Fibroblast of skin of left biceps (primary cell): ENCODE measurements at places on chromosomes 16 and 17.

GRCh38 chr17:32102172-32102571 lies 40.1 kb upstream of the RHOT1 start:
- DNase-seq: no peak

DNA sequence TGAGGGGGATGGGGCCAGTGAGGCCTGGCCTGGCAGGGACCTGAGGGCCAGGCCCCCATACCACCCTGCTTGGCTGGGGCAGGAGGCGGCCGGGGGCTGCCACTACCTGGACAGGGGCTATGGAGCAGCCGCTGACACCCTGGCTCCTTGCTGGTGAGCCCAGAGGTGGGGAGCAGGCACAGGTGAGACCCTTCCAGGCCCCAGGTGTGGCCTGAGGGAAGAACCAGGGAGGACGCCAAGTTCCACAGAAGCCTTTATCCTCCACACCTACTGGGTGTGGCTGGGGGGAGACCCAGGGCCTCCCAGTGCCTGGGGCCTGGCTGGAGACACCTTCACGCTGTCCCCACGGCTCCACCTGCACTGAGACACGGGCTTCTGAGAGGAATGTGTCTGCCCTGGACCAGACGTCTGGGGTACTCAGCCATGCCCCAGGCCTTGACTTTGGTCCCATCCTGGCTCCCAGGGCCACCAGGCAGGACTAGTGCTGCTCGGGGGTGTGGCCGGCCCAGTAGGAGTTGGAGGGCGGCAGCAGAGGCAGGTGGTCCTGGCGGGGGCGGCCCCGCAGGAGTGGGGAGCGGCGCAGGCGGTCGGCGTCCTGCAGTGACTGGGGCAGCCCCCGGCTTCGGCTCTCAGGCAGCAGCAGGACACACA lies 4.7 kb downstream of the SLC22A31 start:
- no peak for DNase-seq

- DNase-seq: no peak
Observed at GRCh38 chr17:8803531-8804420, 4.6 kb upstream of the MFSD6L start.

DNA sequence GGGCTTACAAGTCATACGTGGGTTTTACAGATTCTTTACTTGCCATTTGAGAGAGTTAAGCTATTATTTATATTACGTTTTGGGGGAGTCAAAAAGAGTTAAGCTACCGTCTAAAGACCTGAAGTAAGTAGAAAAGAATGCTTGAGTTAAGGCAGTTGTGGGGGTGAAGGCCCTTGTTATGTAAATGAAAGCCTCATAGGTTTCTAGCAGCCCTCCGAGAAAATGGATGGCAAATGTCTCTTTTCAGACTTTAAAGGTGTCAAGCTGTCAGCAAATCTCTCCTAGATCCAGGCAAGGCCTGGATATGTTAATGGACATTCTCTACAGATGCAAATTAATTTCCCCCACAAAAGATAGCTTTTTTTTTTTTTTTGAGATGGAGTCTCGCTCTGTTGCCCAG lies 7.2 kb upstream of the EIF4A3 start:
- no peak for DNase-seq

GRCh38 chr17:67992548-67993152 lies 3.6 kb downstream of the C17orf58 start:
- no peak for DNase-seq

DNA sequence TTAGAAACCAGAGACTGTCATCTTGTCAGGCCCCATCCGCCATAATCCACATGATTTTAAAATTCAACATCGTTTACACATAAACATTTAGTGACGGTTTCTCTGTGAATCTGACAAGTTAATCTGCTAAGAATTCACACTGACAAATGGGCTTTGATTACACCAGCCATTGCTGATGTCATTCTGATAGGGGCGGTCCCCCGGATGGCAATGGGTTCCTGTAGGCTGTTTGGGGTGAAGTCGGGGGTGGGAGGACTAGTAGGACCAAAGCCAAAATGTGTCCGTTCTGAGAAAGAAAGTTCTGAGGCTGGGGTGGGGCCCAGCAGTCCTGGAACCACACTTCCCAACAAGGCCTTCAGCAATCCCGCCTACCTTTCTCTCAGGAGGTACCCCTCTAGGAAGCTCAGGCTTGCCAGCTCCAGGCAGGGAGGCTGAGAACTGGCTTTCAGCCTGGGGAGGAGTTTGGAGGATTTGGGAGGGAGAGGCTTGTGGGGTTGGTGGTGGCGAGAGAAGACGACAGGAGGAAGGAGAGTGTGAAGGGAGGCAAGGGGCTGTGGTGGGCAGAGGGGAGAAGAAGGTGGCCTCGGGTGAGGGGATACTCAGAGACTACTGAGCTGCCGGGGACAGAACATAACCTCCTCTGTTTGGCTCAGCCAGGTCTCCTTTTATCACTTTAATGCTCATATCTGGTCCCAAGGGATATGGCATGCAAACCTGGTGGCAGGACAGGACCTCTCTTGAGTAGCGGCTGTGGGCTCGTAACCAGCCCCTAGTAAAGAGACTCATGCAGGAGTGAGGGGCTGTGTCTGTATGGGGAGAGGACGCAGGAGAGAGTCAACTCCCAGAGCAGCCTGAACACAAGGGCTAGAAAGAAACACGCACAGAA lies 8.6 kb downstream of the HIC1 start:
- DNase-seq: no peak

GRCh38 chr17:46809110-46809571 lies 9.4 kb downstream of the WNT3 start:
- no peak for DNase-seq

DNA sequence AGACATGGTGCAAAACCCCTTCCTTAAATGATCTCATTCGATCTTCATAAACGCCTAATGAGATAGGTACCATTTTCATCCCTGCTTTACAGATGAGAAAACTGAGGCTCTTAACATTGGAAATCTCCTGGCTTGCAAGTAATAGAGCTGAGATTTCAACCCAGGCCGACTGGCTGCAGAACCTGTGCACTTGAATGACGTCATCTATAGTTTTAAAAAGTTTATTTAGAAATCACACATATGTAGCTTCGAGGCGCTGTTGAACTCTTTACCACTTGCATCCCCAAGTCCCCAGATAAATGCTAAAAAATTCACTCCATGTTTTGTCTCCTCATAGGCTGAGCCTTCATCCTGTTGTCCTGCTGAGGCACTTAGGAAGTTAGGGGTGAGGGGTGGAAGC lies 30.0 kb downstream of the CFAP52 start:
- DNase-seq: no peak

DNA sequence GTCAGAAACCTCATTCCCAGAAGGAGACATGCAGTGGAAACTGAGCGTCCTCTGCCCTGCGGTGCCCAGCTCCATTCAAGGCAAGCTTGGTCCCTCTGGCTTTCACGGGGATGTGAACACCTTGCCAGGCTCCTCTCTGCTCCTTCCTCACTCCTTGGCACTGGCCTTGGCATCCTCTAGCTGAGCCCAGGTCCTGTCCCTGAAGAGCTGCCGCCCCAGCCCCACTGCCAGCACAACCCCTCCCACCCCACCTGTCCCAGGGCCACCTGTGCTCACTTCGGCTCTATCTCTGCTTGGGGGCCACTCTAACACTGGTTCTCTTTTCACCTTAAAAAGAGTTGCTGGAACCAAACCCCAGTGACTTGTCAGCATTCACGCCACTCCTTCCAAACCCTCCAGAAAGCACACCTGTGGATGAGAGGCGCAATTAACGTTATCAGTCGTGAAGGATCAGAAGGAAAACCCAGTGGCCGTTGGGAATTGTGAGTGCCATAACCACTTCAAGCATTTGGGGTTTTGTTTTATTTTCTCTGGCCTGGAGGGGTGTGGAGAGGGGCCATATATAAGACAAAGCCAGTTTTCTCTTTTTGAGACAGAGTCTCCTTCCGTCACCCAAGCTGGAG lies 103.7 kb downstream of the AXIN2 start:
- no peak for DNase-seq

- no peak for DNase-seq
Observed at GRCh38 chr16:62014319-62014923, 21.8 kb downstream of the CDH8 start.

GRCh38 chr16:35414139-35414538 lies 1954.7 kb downstream of the TP53TG3F start:
- no peak for DNase-seq

DNA sequence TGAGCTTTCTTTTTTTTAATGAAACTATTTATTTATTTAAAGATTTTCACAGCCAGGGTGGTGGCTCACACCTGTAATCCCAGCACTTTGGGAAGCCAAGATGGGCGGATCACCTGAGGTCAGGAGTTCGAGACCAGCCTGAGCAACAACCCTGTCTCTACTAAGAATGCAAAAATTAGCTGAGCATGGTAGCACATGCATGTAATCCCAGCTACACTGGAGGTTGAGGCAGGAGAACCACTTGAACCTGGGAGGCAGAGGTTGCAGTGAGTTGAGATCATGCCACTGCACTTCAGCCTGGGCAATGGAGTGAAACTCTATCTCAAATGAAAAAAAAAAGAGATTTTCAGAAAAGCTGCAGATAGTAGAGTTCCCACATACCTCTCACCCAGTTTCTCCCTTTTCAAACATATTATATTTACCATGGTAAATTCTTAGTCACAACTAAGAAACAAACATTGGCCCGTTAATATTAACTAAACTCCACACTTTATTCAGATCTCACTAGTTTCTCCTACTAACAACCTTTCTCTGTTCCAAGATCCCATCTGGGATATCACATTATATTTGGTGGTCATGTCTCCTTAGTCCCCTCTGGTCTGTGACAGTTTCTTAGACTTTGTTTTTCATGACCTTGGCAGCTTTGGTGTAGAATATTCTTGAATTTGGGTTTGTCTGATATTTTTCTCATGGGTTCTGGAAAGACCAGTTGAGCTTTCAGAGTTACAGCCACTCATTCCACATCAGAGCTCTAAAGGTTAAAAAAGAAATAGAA lies 7.8 kb upstream of the TAT start:
- no peak for DNase-seq

GRCh38 chr17:2418572-2418971 lies 17.7 kb upstream of the MNT start:
- no peak for DNase-seq

DNA sequence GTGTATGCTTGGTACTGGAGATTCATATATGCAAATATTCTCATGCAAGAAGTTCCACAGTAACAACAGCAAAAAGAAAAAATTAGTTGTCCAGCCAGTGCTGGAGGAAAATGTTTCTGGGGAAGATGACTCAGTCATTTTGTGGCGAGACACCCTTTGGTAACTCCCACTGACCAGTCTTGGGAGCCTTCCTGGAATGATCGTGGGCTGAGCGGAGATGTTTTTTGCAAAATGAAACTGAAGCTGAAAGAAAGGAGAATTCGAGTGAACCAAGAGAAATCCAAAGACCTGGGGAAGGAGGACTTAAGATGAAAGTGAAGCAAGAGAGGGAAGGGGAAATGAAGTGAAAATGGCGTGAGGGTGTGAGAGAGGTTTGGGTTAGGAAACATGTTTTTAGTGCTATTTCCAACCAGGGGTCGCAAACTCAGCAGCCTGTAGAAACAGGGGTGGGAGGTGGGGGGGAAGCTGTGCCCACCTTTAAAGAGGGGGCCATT lies 5.2 kb downstream of the ITPRIPL2 start:
- peak; percentile 59 for DNase-seq

GRCh38 chr17:17757956-17758845 lies 76.9 kb downstream of the RAI1 start:
- no peak for DNase-seq

DNA sequence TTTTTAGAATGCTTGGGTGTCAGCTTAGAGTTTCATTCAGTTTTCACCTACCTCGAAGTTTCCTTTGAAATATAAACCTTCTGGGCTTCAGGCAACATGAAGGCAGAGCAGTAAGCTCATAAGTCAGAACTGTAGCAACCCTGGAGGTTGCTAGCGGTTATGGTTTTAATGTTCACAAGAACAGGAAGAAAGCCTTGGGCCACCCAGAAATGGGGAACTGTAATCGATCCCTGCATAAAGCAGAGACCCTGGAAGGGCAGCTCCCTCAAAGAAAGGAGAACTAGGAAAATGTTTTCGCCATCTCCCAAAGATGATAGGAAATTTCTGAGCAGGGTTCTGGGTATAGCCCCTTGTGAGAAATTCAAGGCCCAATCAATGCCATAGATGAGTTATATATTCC lies 47.8 kb upstream of the RASL10B start:
- DNase-seq: no peak

DNA sequence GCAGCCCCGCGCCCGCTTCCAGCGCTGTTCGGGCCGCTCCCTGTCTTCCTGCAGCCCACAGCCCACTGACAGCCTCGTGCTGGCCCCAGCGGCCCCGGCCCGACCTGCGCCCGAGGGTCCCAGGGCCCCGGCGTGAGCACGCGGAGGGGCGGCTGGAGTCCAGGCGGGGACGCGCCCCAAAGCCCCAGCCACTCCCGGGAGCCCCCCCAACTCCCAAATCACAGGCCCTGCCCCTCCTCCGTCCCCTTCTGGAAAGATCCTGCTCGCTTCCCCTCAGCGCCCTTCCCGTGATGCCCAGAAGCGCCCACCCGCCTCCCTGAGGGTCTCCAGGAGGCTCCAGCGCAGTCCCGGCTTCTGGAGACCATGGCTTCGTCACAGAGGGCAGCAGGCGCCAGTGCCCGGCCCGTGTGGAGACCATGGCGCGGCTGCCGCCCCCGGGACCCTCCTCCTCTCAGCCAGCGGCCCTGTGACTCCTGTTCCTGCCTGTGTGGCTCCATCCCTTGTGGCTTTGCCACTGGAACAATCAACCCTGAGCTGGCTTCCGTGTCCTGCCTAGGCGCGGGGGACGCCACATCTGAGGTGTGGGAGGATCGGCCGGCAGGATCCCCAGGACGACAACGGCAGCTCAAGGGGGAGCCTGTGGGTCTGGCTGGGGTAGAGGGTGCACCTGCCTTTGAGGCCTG lies 3.9 kb downstream of the UTS2R start:
- no peak for DNase-seq

DNA sequence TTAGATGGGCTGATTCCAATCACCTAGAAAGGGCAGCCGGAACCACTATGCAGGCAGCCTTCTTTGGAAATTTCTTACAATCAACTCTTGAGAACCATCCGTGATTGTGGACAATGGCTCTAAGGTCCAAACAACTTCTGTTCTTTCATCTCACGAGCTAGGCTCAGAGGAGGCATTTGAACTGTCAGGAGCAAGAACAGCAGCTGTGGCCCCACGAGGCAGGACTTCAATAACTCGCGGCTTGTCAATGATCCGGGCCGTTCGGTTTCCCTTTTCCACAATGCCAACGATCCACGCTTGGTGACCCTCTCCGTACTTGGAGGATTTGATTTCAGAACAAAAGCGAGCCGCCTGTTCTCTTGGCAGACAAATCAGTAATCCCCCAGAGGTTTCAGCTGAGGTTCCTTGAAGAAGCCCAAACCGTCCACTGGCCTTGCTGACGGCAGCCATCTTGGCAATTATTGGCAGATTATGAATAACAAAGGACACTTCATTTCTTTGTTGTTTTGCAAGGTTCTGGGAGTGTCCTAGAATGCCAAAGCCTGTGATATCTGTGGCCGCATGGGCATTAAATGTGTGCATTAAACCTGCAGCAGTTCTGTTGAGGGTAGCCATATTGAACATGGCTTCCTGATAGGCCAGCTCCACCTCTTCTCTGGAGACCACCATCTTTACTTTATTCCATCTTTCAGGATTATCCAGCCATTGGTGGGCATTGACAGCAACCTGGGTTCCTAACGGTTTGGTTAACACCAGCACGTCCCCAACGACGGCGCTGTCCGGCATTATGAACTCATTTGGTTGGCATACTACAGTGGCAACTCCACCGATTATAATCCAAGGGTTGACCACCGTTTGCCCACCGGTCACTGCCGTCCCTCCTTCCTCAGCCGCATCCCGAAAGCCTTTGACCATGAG lies 1.2 kb downstream of the SEPHS2 start:
- no peak for DNase-seq

GRCh38 chr16:58678716-58679115 lies 5.9 kb downstream of the SLC38A7 start:
- DNase-seq: no peak
